ENCODE measurements at places on chromosomes 6 and 20. TPM values are rescaled to one million over a fixed set of nuclear protein-coding genes. Genes with fewer than 3 reads are reported as not detected.

GRCh38 chr20:9969626-9970025 lies 65.2 kb upstream of the ANKEF1 start:
- no peak for DNase-seq

DNA sequence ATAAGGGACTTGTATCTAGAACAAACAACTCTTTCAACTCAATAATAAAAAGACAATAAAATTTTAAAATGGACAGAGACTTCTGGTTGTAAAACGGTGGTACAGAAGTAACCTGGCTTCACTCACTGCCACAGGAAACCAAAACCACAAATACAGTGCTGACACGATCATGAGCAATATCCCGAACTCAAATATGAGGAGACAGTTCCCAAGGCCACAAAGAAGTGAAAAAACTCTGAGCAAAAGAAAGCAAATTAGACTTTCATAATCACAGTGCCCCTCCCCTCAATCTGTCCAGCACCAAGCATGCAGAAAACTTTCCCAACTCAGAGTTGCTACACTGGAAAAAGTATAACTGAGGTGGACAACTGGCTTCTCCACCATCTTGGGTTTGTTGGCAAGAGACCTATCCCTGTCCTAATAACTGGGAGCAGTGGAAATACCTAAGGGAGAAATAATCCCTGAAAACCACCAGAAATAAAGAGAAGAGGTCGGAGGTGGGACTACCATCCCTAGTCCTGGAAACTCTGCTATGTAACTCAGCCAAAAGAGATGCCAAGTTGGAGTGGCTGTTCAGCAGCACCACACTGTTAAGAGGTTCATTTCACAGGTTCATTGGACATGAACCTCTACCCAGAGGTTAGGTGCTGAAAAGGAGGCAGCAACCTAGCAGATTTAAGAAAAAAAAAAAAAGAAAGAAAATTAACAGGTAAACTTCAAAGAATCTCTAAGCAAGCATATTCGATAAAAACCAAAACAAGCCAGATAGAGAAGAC lies 55.5 kb downstream of the REV3L start:
- peak; percentile 54 for DNase-seq

NMBR gene
- total RNA-seq, result not detected

DNA sequence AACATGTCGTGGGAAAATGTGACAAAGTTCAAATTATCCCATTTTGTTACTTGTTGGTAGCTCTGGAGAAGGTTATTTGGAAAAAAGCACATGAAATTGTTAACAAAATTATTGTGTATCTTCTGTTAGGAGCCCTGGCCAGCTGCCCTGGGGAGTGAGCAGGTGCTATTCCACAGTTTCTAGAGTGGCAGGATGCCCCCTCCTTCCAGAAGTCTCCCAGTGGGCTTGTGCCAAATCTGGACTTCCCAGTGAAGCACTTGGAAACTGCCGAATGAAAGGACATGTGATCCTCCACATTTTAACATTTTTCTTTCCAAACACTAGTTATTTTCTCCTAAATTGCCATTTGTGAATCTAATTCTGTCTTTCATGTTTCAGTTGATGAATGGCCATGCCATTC lies 66.9 kb upstream of the CLDN20 start:
- no peak for DNase-seq

SAMD10 gene
- 20.5 TPM for total RNA-seq

GRCh38 chr20:36113566-36114250 lies 40.8 kb upstream of the EPB41L1 start:
- DNase-seq, result no peak

Data from activated naive CD4-positive, alpha-beta T cell treated with anti-CD3 and anti-CD28 coated beads for 36 hours (primary cell).